Activated T-helper 1 cell treated with anti-CD3 and anti-CD28 coated beads, Interleukin-12 subunit alpha, Interleukin-12 subunit beta, Interleukin-2, Interleukin-4 antibody, amounts not matched to agents 30 ng/mL and 10 ng/mL and 1 ng/mL, durations not matched to agents 14 hours and 24 hours and 36 hours (primary cell): ENCODE measurements at places on chromosomes 12 and 14.

DNA sequence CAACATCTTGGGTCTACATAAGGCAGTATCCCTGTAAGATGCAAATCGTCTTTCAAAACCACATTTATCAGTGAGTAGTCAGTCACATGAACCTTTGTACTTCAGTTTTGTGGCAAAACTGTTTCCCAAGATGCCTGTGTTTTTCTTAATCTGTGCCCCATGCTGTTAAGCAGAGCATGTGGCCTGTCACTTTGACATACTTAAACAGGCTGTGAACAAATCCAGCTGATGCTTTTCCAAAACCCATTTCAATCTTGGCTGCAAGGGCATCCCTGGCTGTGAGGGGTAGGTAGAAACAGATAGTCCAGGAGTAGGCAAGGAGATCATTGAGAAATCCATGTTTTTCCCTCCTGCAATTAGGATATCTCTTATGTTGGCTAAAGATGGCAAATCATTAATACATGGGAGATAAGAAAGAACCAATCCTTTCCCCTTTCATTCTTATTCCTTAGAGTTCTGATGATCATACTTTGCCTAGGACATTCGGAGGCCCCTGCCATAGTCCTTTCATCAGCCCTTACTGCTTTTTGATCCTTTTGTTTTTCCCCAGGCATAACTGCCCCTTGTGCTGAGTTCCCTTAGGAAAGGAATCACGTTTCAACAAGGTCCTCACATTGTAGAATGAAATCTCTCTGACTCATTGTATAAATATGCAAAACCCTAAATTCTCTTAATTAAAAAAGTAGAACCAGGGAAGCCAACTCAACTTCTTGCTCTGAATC is 121.1 kb upstream of the EEA1 start:
- H3K27ac ChIP-seq, result no peak overlapping the region
- no peak for DNase-seq
- no peaks in the 10 kb centered on the region for H3K4me1 ChIP-seq
- no peak overlapping the region for H3K4me3 ChIP-seq
- H3K27me3 ChIP-seq, result no peaks in the 10 kb centered on the region
- no peaks in the 10 kb centered on the region for H3K36me3 ChIP-seq

- H3K27ac ChIP-seq, result peak overlapping the region; percentile 53
- peaks cover 4% of the 10 kb centered on the region for H3K36me3 ChIP-seq
- peaks cover 5% of the 10 kb centered on the region for H3K27me3 ChIP-seq
- peaks cover 52% of the 10 kb centered on the region for H3K4me1 ChIP-seq
- peak overlapping the region; percentile 1 for H3K4me3 ChIP-seq
Observed at GRCh38 chr12:96427269-96427729, 27.1 kb upstream of the CDK17 start.

GRCh38 chr12:92144631-92145480 is 790 bp downstream of the BTG1 start:
- peaks cover 62% of the 10 kb centered on the region for H3K4me1 ChIP-seq
- H3K36me3 ChIP-seq, result peaks cover 59% of the 10 kb centered on the region
- peak overlapping the region; percentile 94 for H3K4me3 ChIP-seq
- H3K27ac ChIP-seq, result peak overlapping the region; percentile 90
- peak; percentile 43 for DNase-seq
- H3K27me3 ChIP-seq, result peaks cover 2% of the 10 kb centered on the region

DNA sequence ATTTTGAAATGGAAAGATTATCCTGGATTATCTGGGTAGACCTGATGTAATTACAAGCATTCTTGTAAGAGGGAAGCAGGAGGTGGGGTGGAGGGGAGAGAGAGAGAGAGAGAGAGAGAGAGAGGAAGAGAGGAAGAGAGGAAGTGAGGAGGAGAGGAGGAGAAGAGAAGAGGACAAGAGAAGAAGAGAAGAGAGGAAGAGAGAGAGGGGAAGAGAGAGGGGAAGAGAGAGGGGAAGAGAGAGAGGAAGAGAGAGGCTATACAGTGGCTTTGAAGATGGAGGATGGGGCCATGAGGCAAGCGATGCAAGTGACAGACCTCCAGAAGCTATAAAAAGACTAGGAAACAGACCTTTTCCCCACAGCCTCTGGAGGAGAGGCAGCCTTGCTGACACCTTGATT is 13.7 kb upstream of the CHST11 start:
- DNase-seq, result no peak
- no peak overlapping the region for H3K27ac ChIP-seq
- H3K27me3 ChIP-seq, result peaks cover 2% of the 10 kb centered on the region
- no peak overlapping the region for H3K4me3 ChIP-seq
- no peaks in the 10 kb centered on the region for H3K36me3 ChIP-seq

DNA sequence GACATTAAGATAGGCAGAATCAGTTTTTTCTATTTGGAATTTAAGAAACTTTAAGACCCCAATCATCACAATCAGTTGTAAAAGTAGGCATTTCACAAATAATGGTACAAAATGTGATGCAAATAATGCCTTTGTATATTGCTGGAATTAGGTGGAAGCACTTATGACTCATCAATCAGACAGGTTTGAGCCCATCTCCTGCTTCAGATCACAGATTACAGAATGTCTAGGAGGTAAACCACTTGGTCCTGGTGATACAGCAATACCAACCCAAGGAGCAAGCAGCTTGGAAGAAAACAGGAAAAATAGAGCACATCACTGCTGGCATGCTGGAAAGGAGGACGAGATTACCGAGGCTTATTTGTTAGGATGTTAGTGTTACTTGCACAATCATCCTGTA is 57.6 kb downstream of the C12orf56 start:
- H3K36me3 ChIP-seq, result no peaks in the 10 kb centered on the region
- H3K4me3 ChIP-seq, result no peak overlapping the region
- no peak for DNase-seq

DNA sequence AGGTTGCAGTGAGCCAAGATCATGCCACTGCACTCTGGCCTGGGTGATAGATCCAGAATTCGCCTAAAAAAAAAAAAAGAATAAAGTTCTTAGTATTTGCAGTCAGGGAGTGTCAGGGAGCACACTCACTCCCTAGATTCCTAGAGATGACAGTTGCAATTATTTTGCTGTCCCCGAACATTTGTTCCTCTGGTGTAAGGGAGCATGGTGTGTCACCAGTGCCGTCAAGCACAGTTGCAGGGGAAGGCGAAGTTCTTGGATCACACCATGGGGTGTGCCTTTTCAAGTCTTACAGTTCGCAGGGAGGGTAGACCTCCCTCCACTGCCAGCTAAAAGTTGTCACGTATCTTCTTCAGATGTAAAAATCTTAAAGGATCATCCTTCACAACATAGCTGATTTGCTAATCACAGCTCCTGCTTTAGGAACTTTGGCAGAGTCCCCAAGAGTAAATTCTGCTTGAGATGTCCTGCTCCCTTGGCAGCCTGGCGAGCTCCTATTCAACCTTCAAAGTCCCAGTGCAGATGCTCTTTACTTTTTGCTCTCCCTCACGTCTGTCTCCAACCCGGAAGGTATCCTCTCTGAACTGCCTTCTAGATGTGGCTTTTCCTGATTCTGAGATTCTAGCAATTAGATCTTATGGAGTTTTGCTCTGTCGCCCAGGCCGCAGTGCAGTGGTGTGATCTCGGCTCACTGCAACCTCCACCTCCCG is 11.3 kb downstream of the ACACB start:
- no peak overlapping the region for H3K4me3 ChIP-seq
- no peak for DNase-seq
- H3K27ac ChIP-seq, result no peak overlapping the region
- no peaks in the 10 kb centered on the region for H3K36me3 ChIP-seq
- no peaks in the 10 kb centered on the region for H3K4me1 ChIP-seq
- peaks cover 4% of the 10 kb centered on the region for H3K27me3 ChIP-seq

- H3K27me3 ChIP-seq, result no peaks in the 10 kb centered on the region
- peaks cover 14% of the 10 kb centered on the region for H3K4me1 ChIP-seq
- peaks cover 40% of the 10 kb centered on the region for H3K36me3 ChIP-seq
- H3K4me3 ChIP-seq, result peak overlapping the region; percentile 91
- H3K27ac ChIP-seq, result peak overlapping the region; percentile 96
Observed at GRCh38 chr14:22486675-22487074, 102.3 kb downstream of the DAD1 start.

DNA sequence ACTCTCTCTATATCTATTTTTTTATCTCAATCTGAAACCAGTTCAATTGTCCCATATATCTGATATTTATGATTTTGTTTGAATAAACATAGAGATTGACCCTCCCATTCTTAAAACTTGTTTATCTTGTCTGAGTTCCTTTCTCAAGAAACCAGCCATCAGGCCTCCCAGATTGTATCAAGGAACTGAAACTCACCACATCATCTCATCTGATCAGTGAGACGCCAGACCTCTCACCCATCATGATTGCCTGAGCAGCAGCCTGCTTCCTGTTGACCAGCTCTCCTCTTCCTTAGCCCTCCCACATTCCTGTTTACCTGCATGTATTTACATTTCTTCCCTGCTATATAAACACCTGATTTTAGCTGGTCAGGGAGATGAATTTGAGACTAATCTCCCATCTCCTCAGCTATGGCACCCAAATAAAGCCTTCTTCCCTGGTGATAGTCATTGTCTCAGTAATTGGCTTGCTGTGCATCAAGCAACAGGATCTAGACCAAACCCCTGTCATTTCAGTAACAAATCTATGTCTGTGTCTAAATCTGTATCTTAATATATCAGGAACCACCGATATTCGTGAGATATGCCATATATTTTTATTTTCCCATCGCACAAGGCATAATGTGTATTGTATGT is 323.6 kb downstream of the TMTC2 start:
- no peaks in the 10 kb centered on the region for H3K27me3 ChIP-seq
- no peak for DNase-seq
- H3K4me3 ChIP-seq, result no peak overlapping the region
- H3K4me1 ChIP-seq, result peaks cover 3% of the 10 kb centered on the region
- peaks cover 3% of the 10 kb centered on the region for H3K36me3 ChIP-seq
- H3K27ac ChIP-seq, result no peak overlapping the region

- no peaks in the 10 kb centered on the region for H3K27me3 ChIP-seq
- peak overlapping the region; percentile 83 for H3K27ac ChIP-seq
- no peak for DNase-seq
- peaks cover 19% of the 10 kb centered on the region for H3K36me3 ChIP-seq
- H3K4me1 ChIP-seq, result peaks cover 52% of the 10 kb centered on the region
Observed at GRCh38 chr12:68042212-68042699, 53.0 kb downstream of the IFNG-AS1 start.

GRCh38 chr14:93045965-93046704 is 69.6 kb downstream of the ITPK1 start:
- H3K27ac ChIP-seq, result no peak overlapping the region
- H3K4me3 ChIP-seq, result no peak overlapping the region
- H3K36me3 ChIP-seq, result peaks cover 4% of the 10 kb centered on the region
- peaks cover 2% of the 10 kb centered on the region for H3K27me3 ChIP-seq
- peaks cover 24% of the 10 kb centered on the region for H3K4me1 ChIP-seq
